NCI-H460 (cell line): ENCODE measurements at places on chromosomes 12 and 14.

GRCh38 chr12:103691063-103691462, 104.0 kb downstream of the STAB2 start:
- no peak for DNase-seq

GRCh38 chr14:36700651-36701050, 39.0 kb downstream of the PAX9 start:
- no peak for DNase-seq

GRCh38 chr12:125249066-125249824, 184.0 kb downstream of the AACS start:
- no peak for DNase-seq

- DNase-seq, result no peak
Observed at GRCh38 chr12:21831791-21832344, 57.4 kb upstream of the KCNJ8 start.

DNA sequence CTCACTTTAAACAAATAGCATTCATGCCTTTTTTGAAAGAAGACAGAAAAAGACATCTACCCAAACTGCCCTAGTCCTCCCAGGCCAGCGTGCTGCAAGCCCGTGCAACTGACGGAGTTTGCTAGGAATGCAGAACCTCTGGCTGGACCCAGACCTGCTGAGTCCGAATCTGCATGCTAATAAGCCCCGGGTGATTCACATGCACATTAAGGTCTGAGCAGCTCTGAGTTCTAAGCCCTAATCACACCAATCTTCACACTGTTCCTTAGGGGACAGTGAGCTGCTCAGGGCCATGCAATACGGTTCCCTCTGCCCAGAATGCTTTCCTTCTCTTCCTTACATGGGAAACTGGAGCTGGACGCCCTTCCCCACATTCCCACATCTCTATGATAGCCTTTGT, 25.2 kb downstream of the HAL start:
- DNase-seq, result no peak

GRCh38 chr14:64906022-64906421, 8.2 kb upstream of the CHURC1 start:
- no peak for DNase-seq

DNA sequence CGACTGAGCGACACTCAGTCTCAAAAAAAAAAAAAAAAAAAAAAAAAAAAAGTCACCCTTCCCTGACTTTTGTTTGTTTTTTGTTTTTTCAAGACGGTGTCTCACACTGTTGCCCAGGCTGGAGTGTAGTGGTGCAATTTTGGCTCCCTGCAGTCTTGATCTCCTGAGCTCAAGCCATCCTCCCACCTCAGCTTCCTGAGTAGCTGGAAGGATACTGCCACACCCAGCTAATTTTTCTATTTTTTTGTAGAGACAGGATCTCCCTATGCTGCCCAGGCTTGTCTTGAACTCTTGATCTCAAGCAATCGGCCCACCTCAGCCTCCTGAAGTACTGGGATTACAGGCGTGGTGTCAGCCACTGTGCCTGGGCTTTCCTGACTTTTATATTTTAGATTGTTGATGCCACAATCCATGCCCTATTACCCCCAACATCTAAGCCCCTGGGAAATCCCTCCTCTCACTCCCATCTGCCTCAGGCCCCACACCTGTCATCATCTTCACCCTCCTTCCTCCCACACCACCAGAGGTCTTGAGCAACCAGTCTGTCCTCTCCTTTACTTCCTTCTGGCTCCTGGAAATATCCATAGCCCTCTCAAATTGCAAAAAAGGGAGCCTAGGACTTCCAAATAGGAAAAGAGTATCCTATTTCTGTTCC, 7.8 kb downstream of the IKZF4 start:
- DNase-seq, result no peak

GRCh38 chr12:119693511-119693910, 25.6 kb downstream of the PRKAB1 start:
- no peak for DNase-seq

DNA sequence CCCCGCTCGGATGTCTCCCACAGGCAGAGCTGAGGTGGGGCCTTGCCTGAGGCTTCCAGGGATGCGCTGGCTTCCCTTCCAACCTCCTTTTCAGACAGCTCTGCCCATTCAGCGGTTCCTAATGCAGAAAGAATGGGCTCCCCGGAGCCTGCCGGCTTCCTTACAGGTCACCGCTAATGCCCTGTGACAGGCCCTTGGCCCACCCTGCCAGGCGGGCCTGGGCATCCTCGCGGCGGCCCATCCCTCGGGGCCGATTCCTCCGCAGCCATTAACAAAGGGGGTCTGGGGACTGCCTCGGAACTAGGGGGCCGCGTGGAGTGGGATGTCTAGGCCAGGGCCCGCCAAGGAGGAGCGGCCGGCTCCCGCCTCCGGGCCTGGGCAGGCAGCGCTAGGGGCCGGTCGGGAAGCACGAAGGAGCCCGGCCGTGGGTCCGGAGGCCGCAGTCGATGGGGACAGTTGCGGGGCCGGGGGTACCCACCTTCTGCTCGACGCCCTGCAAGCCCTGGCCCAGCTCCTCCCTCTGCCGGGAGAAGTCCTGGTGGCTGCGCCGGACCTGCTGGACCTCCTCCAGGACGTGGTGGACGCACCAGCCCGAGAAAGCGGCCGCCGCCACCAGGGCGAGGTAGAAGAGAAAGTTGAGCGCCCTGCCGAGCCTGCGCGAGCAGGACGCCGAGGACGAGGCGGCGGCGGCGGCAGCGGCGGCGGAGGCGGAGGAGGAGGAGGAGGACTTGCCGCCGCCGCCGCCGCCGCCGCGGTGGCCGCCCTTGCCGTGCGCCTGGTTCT, 738 bp downstream of the CKAP4 start:
- no peak for DNase-seq

DNA sequence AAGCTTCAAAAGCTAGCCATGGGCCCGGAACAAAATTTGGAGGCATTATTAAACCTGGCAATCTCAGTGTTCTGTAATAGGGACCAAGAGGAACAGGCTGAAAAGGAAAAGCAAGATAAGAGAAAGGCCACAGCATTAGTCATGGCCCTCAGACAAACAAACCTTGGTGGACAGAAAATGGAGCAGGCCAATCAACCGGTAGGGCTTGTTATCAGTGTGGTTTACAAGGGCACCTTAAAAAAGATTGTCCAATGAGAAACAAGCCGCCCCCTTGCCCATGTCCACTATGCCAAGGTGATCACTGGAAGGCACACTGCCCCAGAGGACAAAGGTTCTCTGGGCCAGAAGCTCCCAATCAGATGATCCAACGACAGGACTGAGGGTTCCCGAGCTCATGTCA, 653.9 kb upstream of the TMEM132C start:
- no peak for DNase-seq

GRCh38 chr14:53874704-53875103, 81.9 kb downstream of the BMP4 start:
- no peak for DNase-seq

- no peak for DNase-seq
Observed at GRCh38 chr12:29223956-29224543, 75.0 kb downstream of the FAR2 start.

DNA sequence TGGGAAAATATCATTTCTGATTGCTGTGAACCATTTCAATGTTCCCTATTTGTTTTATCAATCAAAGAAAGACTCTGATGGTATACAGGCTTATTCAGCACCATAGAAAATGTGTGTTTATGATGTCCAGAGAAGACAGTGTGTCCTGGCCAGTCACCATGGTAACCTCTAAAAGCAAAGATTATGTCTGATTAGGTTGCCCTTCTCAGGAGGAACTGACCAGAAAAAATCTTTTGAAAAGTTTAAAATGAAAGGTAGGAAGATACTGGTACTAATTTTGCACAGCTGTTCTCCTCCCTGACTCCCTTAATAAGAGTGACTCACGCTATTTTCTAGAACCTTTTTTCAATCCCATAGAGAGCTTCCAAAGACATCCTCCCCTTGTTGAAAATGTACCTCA, 391.8 kb upstream of the DCN start:
- DNase-seq, result no peak

- no peak for DNase-seq
Observed at GRCh38 chr14:45251912-45252311, 1.1 kb downstream of the MIS18BP1 start.

GRCh38 chr12:70628701-70629480, 8.3 kb downstream of the PTPRB start:
- no peak for DNase-seq

DNA sequence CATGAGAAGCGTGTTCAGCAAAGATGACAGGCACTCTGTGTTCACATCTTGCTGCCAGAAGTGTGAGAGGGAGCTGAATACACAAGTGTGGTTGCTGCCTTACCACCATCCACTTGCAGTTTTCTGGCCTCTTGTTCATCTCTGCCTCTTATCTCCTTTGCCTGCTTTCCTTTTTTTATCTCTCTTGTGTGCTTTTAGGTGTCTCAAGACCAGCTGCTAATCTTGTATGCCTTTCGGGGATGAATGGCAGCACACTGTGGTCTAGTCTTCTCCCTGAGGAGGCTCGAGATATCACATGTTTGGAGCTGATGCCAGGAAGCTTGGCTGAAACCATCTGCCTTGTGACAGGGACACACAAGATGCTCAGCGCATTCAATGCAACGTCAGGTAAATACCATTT, 17.2 kb downstream of the FAM234B start:
- DNase-seq, result no peak

DNA sequence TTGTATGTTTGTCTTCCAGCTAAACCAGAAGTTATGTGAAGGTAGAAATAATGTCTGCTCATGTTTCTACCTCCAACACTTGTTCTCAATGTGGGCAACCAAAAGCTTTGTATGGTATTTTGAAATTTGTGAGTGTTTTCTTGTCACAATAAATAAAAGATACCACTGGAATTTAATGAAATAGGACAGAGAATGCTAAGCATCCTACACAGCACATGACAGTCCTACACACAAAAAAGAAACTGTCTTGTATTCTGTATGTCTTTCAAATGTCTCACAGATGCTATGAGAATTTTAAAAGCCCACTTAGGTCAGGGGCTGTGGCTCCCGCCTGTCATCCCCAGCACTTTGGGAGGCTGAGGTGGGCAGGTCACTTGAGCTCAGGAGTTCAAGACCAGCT, 68.9 kb downstream of the RALGAPA1 start:
- no peak for DNase-seq

DNA sequence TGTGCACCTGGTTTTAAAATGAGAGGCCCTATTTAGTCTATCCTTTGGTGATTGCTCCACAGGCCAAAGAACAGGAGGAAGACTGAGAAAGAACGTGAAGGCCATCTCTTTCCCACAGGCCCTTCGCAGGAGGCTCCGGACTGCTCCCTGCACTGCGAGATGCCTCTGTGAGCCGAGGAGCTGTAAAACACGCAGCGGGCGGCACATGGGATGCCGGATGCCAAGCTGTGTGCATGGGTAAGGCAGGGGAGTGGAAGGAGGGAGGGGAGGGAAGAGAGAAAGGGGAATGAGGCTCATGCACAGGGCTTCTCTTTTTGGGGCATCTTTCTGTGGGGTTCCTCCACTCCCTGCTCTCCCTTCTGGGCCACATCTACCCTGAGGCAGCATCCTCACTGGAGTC, 61.6 kb downstream of the SPTB start:
- DNase-seq, result no peak
